Ovary (tissue), 10 donors: ENCODE measurements at places on chromosomes 13 and 19.

GRCh38 chr19:19548915-19549759, 11.1 kb downstream of the CILP2 start:
- H3K36me3 ChIP-seq, result no peaks in the 10 kb centered on the region
- no peak overlapping the region for H3K27ac ChIP-seq
- DNase-seq, result no peak
- H3K4me1 ChIP-seq, result no peaks in the 10 kb centered on the region
- H3K4me3 ChIP-seq, result no peak overlapping the region
- no peaks in the 10 kb centered on the region for H3K27me3 ChIP-seq

GRCh38 chr19:35513628-35514281, at the start of gene DMKN:
Gene DMKN (minus strand): TSS chr19:35513649. CDS start chr19:35513475, 174 bp downstream.
- H3K27ac ChIP-seq, result no peak within 1 kb of the TSS
- no peaks in the 10 kb centered on the region for H3K36me3 ChIP-seq
- DNase-seq, result no peak
- H3K4me1 ChIP-seq, result peaks cover 3% of the 10 kb centered on the region
- H3K27me3 ChIP-seq, result no peaks in the 10 kb centered on the region

GRCh38 chr13:33910255-33910654, 92.3 kb downstream of the RFC3 start:
- no peak overlapping the region for H3K27ac ChIP-seq
- DNase-seq, result no peak
- no peaks in the 10 kb centered on the region for H3K36me3 ChIP-seq
- H3K4me3 ChIP-seq, result no peak overlapping the region
- no peaks in the 10 kb centered on the region for H3K27me3 ChIP-seq
- H3K4me1 ChIP-seq, result no peaks in the 10 kb centered on the region

DNA sequence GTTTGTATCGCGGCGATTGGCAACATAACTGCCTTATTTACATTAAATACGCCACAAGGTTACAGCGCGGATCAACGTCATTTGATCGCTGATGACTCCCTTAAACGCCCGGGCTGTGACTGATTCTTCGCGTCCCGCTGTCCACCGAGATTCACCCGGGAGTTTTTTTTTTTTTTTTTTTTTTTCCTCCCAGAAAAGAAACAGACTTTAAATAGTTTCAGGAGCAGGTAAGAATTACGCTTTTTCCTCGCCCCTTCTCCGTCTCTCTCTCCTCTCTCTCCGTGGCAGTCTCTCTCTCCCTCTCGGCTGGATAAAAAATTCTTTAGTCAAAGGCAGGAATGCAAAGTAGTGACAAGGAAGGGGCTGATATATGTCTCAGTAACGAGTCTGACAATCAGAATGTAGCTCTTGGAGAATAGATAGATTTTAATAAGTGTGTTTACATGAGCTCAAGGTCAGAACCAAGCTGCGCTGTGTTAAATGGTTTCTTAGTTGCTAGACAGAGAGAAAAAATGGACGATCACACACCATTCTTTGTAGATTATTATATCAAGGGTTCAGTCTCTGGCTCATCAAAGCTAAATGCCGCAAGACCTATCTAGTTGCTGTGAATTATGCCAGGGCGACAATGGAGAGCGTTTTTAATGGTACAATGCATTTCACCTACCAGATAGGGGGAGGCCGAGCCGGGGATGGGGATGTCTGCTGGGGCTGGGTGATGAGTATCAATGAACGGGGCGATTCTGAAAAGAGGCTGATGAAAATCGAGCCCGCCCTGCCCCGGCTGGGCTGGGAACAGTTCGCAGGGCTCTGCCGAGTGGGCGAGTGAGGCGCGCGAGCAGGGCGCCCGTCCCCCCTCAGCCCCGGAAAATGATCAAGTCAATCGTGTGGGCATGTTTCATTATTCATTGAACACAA, 147.2 kb upstream of the ZNF536 start:
- no peak overlapping the region for H3K4me3 ChIP-seq
- H3K36me3 ChIP-seq, result no peaks in the 10 kb centered on the region
- H3K27me3 ChIP-seq, result no peaks in the 10 kb centered on the region
- H3K4me1 ChIP-seq, result peaks cover 13% of the 10 kb centered on the region
- H3K27ac ChIP-seq, result no peak overlapping the region
- DNase-seq, result no peak

DNA sequence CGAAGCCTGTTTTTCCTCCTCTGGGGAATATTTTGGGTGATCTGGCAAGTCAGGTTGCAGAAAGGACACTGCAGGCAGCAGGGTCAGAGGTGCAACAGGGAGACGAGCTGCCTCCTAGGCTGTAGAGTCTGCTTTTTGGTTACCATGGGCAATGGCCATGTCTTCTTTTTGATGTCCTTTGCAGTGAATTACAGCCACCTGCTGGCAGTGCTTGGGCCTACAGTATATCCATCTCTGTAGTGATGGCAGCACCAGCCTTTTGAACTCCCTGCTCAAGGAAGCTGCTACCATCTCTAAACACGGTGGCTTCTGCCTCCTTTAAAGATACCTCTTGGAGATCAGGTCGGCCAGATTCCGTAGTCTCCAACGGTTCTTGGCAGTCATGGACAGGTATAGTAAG, 73.9 kb downstream of the WTIP start:
- DNase-seq, result no peak
- no peak overlapping the region for H3K4me3 ChIP-seq
- H3K27me3 ChIP-seq, result no peaks in the 10 kb centered on the region
- no peak overlapping the region for H3K27ac ChIP-seq
- H3K36me3 ChIP-seq, result no peaks in the 10 kb centered on the region

- peak; percentile 89 for DNase-seq
- H3K27me3 ChIP-seq, result no peaks in the 10 kb centered on the region
- peak overlapping the region; percentile 71 for H3K27ac ChIP-seq
- H3K4me3 ChIP-seq, result no peak overlapping the region
- no peaks in the 10 kb centered on the region for H3K36me3 ChIP-seq
Observed at GRCh38 chr19:22595918-22596341, 38.2 kb upstream of the ZNF492 start.

GRCh38 chr13:23620211-23620610, 50.0 kb downstream of the TNFRSF19 start:
- no peak overlapping the region for H3K4me3 ChIP-seq
- no peak overlapping the region for H3K27ac ChIP-seq
- no peaks in the 10 kb centered on the region for H3K36me3 ChIP-seq
- no peaks in the 10 kb centered on the region for H3K27me3 ChIP-seq
- DNase-seq, result no peak

GRCh38 chr19:52331757-52332156, 4.3 kb upstream of the ZNF610 start:
- no peaks in the 10 kb centered on the region for H3K27me3 ChIP-seq
- H3K27ac ChIP-seq, result no peak overlapping the region
- no peak for DNase-seq
- no peaks in the 10 kb centered on the region for H3K4me1 ChIP-seq
- H3K4me3 ChIP-seq, result no peak overlapping the region

DNA sequence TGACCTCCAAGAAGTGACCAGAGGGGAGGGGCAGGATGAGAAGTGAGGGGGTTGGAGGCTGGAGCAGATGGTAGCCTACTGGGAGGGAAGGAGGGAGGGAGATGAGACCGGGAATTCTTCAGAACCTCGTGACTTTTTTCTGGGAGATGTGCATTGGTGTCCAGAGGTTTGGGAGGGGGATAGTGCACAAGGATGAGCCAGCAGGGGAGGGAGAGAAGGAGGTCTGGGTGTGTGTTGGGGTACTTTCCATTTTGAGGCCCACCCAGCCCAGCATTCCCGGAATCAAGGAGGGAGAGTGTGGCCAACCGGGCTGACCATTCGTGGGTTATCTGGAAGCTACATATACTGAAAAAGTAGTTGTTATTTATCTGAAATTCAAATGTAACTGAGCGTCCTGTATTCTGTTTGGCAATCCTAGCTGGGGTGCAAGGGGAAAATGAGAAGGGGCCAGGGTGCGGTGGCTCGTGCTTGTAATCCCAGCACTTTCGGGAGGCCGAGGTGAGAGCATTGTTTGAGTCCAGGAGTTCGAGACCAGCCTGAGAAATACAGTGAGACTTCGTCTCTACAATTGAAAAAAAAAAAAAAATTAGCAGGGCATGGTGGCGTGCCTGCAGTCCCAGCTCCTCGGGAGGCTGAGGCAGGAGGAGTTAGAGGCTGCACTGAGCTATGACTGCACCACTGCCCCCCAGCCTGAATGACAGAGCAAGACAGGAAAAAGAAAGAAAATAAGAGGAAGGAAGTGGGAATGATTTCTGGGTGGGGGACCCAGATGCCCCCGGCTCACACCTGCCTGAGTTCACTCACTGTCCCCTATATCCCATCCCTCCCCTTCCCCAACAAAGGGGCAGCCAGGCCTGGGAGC, 4.4 kb upstream of the C3 start:
- no peak for DNase-seq
- no peak overlapping the region for H3K27ac ChIP-seq

GRCh38 chr19:12833738-12834565, 427 bp downstream of the RTBDN start:
- H3K27me3 ChIP-seq, result peaks cover 16% of the 10 kb centered on the region
- H3K27ac ChIP-seq, result no peak overlapping the region
- no peak for DNase-seq
- H3K36me3 ChIP-seq, result no peaks in the 10 kb centered on the region

DNA sequence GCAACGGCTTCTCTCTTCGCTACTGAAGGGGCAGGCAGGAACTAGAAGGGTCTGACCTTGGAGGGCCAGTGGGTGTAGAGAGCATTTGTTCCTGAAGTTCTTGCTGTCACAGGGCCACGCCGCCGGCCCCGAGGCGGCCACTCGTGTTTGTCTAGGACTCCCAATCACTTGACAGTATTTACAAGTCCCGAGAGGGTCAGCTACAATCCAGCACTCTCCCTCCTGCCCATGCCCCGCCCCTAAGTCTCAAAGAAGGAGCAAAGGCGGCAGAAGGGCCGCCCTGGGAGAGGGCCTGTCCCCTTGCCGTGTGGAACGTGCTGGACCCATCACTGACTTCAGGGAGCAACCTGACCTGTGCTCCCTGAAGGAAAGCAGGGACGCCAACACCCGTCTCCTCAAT, 118.5 kb downstream of the STK24 start:
- no peak overlapping the region for H3K27ac ChIP-seq
- no peak for DNase-seq
- H3K36me3 ChIP-seq, result no peaks in the 10 kb centered on the region

DNA sequence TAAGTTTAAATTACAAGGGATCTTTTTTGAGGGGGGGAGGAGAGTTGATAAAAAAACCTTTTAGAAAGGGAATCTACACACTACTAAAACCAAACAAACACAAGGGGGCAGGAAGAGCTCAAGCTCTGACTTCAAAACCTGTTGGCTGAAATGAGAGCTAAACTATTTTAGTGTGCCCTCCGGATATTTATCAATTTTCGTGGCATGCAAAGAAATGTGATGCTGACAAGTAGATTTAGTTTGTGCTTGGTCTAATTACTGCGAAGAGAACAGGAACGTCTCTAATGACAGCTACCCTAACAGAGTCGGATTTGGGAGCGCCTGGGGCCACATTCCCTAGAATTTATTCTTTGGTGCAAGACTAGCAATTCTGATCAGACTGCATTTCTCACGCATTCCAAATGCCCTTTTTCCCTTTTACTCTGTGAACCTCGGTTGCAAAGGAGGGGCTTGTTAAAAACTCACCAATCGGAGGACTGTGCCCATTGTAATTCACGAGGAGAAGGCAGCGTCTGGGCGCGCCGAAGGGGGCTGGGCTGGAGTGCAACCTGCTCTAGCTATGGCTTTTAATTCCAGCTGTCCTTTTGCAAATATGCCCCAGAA, 802 bp upstream of the FREM2 start:
- no peak overlapping the region for H3K27ac ChIP-seq
- DNase-seq, result no peak
- H3K4me3 ChIP-seq, result peak overlapping the region; percentile 41

DNA sequence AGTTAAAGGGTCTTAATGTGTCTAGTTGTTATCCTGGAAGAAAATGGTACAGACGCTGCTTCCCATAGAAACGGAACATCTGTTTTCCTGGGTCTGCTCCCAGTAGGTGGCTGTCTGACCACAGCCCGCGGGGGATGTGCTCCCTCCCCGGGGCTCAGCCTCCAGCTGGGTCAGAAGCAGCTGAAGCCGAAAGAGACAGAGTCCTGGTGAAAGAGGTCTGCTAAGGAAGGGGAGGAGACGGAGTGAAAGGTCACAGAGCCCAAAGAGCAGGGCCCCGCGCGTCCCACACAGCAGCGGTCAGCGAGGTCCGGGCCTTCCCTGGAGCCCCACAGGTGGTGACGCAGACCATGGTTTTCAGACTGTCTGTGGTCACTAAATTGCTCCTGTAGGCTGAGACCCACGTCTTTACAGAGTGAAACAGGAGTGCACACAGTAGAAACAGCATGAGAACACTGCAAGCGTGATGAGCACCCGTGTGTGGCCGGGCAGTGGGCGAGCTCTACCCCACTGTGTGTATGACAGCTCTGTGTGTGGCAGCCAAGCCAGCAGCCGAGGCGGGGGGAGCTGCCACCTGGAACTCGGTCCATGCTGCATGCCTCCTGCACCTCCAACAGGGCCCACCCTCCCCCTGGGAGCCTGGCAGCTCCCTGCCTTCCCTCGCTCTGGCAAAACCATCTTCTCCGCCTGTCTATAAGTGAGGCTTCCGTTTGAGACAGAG, 52.0 kb upstream of the C13orf46 start:
- peak; percentile 71 for DNase-seq
- H3K36me3 ChIP-seq, result no peaks in the 10 kb centered on the region
- no peaks in the 10 kb centered on the region for H3K27me3 ChIP-seq
- peaks cover 13% of the 10 kb centered on the region for H3K4me1 ChIP-seq
- peak overlapping the region; percentile 35 for H3K27ac ChIP-seq

DNA sequence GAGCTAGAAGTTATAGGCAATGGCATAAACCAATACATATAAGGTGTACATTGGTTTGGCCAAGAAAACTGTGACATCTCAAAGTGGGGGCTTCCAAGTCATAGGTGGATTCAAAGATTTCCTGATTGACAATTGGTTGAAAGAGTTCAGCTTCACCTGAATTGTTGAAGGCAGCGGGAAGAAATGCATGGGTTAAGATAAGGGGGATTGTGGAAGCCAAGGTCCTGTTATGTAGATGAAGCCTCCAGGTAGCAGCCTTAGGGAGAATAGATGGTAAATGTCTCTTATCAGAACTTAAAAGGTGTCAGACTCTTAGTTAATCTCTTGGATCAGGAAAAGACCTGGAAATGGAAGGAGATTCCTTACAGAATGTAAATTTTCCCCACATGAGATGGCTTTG, 26.0 kb downstream of the ATP8A2 start:
- no peaks in the 10 kb centered on the region for H3K4me1 ChIP-seq
- H3K27me3 ChIP-seq, result no peaks in the 10 kb centered on the region
- no peak overlapping the region for H3K4me3 ChIP-seq
- no peaks in the 10 kb centered on the region for H3K36me3 ChIP-seq

- no peak overlapping the region for H3K4me3 ChIP-seq
- H3K4me1 ChIP-seq, result peaks cover 32% of the 10 kb centered on the region
- DNase-seq, result no peak
- no peak overlapping the region for H3K27ac ChIP-seq
- no peaks in the 10 kb centered on the region for H3K27me3 ChIP-seq
- H3K36me3 ChIP-seq, result no peaks in the 10 kb centered on the region
Observed at GRCh38 chr19:39138221-39139211, 12.9 kb downstream of the PAK4 start.
